ENCODE measurements at places on chromosomes 4 and X.
A peak's percentile ranks its signal among the peaks of the same experiment; 100 is the strongest.

DNA sequence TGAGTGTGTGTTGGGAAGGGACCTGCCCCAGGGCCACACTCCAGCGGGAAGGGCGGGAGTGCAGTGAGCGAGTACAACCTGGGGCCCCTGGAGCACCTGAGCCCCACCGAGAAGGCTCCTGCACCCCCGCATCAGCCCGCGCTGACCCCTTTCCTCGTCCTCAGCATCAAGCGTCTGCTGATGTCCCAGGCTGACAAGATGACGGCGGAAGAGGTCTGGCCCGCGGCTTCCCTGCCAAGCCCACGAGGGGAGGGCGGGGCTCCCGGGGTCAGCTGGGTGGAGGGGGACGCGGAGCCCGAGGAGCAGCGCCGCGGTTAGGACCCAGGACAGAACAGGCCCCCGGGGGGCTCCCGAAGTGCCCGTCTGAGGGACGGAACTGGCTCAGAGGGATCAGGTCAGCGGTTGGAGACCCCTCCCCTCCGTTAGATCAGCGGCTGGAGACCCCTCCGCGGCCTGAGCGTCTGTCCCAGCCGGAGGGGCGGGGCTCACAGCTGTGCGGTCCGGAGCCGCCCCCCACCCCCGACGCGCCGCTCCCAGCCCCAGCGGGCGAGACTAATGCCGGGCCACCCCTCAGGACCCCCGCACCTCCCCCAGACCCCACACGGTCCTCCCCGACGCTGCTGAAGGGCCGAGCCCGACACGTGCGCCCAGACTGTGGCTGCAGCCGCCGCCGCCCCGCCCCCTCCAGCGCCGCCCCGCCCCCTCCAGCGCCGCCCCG, 6.7 kb downstream of the MYL5 start:
- DNase-seq: peak; percentile 70

- no peak for DNase-seq
These were observed 126.8 kb upstream of the RPL34 start for GRCh38 chr4:108493596-108493931.

GRCh38 chrX:153381684-153382532, 19.2 kb downstream of the PNMA6E start:
- DNase-seq: no peak

GRCh38 chr4:87971866-87972265, 3.6 kb upstream of the SPP1 start:
- DNase-seq: no peak

DNA sequence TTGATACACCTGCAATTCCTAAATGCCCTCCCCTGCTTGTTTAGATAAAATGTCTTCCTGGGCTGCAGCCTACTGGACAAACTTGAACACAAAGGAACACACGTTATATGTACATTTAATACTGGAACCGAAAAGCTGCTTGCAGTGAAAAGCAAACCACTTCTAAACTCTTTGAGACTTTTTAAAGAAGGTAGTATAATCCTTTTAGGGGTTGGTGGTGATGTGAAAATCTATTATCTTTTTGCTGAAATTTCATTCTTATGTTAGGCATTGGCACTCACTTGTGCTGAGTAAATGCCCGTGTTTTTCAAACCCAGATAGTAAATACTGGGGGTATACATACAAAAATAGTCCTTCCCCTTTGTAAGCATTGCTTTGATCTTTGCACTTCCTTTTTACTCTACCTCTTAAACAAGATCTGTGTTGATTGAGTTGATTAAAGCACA, 2.2 kb downstream of the NFKB1 start:
- DNase-seq: peak; percentile 41

- DNase-seq: no peak
These were observed 118.3 kb downstream of the MGST2 start for GRCh38 chr4:139783741-139784484.

- no peak for DNase-seq
These were observed 262.9 kb upstream of the IL1RAPL1 start for GRCh38 chrX:28324321-28324721.

DNA sequence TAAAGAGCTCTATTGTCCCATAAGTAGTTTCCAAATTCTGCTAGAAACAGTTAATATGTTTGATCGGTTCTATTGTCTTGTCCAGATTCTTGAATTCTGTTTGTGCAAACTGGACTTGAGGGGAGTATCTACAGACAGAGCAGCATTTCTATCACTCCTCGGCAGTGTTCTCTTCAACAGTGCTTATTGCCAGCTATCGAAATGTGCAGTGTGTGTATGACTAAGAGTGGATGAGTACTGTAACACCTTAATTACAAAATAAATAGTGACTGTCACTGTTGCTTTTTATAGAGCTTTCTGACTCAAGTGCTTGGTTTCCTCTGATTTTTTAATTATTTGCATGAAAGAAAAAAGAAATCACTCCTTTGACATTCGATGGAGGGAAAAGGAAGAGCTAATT, 274.6 kb downstream of the RPA4 start:
- no peak for DNase-seq

DNA sequence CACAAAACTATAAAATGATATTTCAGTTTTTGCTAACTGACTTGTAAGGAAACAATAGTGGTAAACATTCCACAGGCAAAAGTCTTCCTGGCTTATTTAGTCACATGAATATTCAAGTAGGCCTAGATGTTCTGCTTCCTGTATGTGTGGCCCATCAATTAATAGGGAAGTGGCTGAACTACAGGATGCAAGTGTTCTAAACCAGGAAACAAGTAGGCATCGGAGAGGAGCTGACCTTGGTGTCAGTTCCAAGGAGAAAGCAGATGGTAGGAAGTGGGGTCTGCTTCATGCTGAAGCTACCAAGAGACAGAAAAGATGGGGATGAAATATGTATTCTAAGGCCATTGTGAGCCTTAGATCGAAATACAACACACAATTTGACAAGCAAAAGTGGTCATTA, 149.7 kb downstream of the ANTXR2 start:
- no peak for DNase-seq

DNA sequence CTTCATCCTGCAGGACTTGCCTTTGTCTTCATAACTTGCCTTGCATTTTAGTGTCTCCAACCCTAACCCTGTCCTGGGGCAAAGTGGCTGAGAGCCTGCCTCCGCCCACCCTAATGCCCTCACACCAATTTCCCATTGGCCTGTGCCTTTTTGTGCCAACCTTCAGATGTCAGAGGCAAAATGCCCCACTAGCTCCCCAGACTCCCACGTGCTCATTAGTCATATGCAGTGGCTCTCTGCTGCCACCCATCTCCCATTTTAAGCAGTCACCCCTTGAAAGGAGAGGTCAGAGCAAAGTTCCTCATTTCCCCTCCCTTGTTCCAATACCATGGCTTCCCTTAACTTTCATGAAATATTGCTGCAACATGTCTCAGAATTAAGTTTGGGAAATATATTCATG, 74.8 kb upstream of the PASD1 start:
- peak; percentile 22 for DNase-seq

DNA sequence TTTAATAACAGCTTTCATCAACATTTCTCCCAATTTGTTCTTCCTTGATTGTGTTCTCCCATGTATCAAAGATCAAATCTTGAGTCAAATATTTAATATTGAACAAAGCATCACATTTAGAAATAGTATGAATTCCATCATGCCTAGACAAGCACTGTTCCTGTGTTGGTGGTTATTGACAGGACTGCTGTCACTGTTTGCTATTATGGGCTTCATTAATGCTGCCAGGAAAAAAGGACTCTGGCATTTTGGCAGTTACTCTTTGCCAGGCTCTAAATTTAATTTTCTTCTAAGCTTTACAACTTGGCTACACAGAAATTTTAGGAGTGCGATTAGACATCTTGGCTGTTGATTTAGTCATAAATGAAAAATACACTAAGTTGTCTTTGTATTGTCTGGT, 295.9 kb upstream of the NRK start:
- no peak for DNase-seq

- DNase-seq: no peak
These were observed 3.9 kb downstream of the MSMO1 start for GRCh38 chr4:165331359-165331758.

DNA sequence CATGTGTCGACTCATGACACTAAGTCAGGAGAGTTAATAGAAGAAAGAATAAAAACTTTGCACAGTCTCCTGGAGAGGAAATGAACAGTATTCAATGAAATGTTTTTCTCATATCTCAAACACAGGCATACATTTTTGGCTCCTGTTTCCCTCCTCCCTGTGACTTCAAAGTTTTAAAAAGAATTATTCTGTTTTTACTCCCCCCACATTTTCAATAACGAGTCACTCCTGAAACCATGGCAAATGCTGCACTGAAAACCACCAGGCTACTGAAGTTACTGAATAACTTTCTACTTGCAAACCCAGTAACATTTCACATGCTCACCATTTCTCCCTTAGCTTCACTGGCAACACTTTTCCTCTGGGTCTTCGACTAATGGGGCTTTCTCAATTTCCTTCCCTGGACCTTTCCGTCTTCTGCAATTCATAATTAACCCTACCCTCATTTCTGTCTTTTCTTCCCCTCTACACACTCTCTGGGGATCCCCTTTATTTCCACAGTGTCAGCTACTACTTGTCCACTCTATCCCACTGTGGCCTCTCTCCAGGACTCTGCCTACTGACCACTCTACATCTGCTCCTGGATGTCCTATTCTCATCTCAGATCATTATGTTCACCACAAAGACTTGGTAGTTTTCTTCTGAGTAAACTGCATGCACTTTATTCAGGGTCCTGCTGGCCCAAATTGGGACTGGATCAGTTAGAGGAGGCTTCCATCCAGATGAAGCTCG, 225.8 kb upstream of the ETNPPL start:
- DNase-seq: no peak

DNA sequence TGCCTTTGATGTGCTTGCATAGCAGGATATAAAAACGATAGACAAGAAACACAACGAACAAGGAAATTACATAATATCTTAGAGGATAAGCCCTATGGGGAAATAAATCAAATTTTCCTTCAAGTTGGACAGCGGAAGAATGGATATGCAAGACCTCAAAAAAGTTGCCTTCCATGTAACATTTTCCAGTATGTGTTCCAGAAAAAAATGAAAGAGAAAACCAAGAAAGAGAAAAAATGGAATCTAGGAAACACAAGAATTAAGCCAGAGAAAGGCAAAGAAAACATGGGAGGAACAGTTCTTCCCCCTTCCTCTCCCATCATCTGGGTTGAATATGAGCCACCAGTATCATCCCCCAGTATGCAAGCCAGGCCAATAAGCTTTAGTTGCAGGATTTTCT, 34.6 kb upstream of the MID1 start:
- no peak for DNase-seq

DNA sequence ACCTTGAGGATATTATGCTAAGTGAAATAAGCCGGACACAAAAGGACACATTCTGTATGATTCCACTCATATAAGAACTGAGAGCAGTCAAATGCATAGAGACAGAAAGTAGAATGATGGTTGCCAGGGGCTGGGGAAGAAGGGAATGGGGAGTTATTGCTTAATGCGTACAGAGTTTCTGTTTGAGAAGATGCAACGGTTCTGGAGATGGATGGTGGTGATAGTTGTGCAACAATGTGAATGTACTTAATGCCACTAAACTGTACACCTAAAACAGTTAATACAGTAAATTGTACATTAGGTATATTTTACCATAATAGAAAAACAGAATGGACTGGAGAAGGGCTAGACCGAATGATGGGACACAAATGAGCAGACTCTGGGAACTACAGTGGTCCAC, 15.8 kb downstream of the MAOB start:
- no peak for DNase-seq

- no peak for DNase-seq
These were observed 15.4 kb upstream of the CDKL5 start for GRCh38 chrX:18410038-18410437.

DNA sequence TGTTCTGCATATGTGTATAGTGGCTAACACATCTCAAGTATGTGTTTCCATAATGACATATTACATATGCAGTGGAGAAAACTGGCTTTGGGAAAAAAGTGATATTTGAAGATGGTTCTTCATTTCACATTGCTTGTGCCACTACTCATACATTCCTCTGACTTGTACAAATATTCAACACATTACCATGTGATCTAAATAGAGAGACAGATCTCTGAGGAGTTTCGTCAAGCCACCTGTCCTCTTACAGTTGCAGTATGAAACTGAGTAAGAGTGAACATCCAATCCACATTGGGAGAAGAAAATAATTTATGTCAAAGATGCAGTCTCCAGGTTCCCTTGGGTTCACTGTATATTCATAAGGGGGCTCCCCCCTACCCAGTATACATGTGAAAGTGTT, 123.9 kb downstream of the KDR start:
- DNase-seq: no peak

GRCh38 chrX:19912-20571, 261.1 kb upstream of the PLCXD1 start:
- no peak for DNase-seq

DNA sequence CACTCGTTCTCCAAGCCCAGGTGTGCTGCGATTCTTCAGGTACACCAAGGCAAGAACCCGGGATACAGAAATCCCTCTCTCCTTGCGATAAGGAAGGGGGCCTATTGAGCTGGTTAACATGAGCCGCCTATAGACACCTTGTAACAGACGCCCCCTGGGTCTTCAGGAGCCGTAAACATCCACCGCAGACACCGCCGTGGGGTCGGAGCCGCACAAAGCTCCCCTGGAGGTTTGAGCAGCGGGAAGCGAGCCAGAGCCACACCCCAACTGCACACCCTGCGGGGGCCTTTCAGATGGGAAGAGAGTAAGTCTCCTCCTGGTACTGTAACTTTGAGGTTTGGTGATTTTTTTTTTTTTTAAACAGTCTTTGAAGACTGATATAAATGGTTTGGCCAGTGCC, 46.6 kb downstream of the ZFP42 start:
- DNase-seq: no peak

DNA sequence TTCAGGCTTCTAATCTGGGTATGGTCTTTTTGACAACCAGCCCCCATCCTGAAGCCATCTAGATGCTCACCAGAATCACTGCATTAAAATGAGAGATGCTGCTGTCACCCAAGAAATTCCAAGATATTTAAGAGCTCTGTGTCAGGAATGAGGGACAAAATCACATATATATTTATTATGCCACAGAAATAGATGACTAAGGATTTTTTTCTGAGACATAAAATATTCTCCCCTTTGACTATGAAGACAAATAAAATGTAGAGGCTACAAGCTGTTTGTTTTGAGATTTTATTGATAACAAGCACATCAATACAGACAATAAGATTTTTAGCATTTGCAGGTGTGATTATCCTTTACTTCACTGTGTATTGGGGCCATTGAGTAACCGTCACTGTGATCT, 77.4 kb downstream of the COMMD8 start:
- DNase-seq: no peak
